Endothelial cell (in vitro differentiated cells): ENCODE measurements at places on chromosomes 6 and 20.

- peak; percentile 70 for DNase-seq
Observed at GRCh38 chr6:27684264-27685211, 211.6 kb upstream of the ZNF184 start.

- no peak for DNase-seq
Observed at GRCh38 chr6:15389084-15389764, 143.4 kb downstream of the JARID2 start.

DNA sequence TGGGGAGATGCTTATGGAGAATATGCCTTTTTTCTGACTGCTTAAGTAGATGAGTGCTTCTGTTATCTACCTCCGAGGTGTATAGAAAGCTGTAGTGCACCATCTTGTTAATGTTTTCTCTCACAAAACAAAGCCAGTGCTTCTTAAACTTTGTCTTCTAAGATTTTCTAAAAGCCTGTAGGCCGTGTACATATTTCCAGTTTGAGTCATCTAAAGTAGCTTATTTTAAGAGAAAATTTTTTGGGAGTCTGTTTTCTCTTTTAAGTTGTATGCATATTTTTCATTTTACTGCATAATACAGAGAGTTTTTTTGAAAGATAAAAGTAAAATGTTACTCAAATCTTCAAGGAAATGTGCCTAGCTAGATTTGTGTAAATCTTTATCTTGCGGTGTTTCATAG lies 151.7 kb downstream of the GRIK2 start:
- DNase-seq, result no peak

DNA sequence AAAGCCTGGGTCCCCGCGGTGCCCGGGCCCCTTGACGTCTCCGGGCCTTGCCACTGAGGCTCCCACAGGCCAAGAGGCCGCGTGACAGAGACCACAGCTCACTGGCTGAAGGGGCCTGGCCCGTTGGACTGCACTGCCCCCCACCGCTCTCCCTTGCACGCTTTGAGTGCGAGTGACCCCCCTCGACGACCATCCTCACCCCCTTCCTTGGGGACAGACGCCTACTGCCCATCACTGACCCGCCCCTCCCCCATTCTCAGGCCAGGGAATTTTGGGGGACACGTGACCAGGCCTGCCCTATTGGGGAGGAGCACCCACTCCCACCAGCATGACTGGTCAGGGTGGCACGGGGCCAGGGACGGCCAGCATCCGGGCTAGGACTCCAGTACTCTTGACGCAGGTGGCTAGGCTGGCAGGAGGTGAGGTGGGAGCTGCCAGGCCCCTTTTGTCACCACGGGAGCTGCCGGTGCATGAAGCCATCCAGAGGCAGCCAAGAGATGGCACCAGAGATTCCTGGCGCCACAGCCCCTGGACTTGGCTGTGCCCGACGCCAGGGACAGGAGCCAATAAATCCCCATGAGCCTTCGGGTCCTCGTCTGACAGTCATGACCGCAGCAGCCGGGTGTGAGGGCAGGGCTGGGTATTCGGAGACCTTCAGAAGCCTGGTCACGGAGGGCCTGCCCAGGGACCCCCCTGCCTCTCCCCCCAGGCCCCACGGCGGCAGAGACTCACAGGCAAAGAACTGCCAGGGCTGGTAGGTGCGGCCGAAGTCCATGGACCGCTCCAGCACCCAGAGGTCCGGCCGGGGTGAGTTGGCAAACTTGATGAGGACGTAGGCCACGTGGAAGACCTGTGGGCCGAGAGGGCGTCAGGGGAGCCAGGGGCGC lies 14.5 kb downstream of the LAMA5 start:
- DNase-seq, result no peak

GRCh38 chr6:37176268-37177076 lies 6.5 kb downstream of the PIM1 start:
- DNase-seq, result no peak

GRCh38 chr6:30720738-30721197 lies 616 bp downstream of the TUBB start:
- peak; percentile 56 for DNase-seq

- no peak for DNase-seq
Observed at GRCh38 chr6:33718713-33719112, 7.2 kb upstream of the UQCC2 start.

DNA sequence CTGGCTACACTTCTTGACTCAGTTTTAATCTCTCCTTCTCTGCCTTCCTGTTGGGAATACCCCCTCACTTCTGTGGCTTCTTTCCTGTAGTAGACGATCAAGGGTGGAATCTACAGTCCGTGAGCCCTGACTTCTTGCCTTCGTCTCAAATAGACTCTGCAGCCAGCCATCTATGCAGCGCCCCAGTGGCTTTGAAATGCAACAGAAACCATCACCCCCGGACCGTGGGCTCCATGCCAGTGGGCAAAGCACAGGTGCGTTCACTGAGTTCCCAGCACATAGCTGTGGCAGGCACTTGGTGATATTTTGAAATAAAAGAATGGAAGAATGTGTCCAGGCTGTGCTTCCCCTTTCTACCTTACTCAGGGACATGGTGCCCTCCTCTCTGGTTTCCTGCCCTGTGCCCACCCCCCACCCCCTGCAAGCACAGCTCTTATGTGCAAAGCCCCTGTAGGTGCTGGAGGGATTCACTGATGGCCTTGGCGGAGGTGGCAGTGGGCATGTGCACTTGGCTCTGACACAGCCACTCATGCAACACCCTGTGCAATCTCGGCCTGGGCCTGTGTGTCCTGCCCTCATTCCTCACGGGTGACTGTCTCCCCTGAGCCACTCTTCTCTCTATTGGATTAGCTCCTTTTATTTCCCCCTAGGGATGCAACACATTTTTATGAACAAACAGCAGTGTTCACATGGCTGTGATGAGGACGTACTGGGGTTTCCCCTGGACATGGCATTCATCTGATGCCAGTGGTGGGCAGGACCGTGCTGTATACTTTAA lies 5.5 kb upstream of the CDSN start:
- DNase-seq, result no peak

- DNase-seq, result no peak
Observed at GRCh38 chr6:170032197-170032596, 258.7 kb downstream of the DLL1 start.

DNA sequence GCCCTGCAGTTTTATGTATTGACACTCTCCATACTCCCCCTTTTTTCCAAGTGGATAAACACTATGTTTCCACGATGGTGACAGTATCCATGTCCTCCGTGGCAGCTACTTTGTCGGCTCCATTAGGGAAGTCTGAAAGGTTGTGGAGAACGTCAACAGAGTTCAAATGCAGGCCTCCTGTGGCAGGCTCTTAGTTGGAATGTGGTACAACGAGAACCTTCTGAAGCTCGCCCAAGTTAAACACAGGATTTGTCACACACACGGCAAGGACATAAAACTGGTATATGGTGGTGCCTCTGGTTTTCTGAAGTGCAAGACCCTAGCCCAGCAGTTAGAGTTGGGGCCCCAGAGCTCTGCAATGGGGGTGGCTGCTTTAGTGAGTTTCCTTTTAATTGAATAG lies 187.0 kb upstream of the TAB2 start:
- no peak for DNase-seq

GRCh38 chr6:86728976-86729375 lies 208.4 kb upstream of the HTR1E start:
- DNase-seq, result no peak

GRCh38 chr6:15887491-15888461 lies 224.9 kb upstream of the DTNBP1 start:
- no peak for DNase-seq

DNA sequence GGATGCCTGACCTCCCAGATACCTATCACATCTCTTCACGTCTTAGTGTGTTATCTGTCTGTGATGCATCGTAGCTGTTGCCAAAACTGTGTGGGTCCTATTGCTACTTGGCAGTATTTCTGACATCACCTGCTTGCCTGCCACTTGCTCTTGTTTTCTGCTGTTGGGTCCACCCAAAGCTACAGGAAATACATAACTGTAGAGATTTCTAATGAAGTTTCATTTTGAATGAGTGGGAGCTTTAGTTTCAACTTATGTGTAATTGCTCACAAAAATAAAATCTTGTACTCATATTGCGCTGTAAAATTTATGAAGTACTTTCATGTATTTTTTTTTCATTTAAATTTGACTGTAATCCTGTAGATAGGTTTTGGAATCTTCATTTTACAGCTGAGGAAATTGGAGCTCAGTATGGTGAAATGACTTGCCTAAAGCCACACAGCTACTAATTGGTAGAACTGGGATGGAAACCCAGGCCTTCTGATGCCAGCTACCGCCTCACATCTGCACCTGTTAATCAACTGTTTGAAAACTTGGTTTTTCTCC lies 113.6 kb upstream of the MAN1A1 start:
- DNase-seq, result no peak

DNA sequence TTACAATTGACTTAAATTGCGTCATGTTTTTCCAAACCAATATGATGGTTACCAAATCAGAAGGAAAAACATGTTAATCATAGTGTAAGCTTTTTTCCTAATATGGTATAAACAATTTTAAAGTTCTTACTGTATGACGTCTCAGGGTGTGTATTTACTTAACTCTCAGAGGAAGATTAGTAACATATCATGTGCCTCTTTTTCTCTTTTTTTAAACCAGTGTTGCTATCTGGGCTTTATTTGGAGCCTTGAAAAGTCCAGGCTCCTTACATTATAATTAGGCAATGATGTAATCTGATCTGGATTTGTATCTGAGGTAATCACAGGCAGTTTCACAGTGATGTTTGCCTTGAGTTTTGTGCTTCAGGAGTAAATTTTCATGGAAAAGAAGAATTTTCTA lies 20.4 kb upstream of the RAB23 start:
- no peak for DNase-seq

DNA sequence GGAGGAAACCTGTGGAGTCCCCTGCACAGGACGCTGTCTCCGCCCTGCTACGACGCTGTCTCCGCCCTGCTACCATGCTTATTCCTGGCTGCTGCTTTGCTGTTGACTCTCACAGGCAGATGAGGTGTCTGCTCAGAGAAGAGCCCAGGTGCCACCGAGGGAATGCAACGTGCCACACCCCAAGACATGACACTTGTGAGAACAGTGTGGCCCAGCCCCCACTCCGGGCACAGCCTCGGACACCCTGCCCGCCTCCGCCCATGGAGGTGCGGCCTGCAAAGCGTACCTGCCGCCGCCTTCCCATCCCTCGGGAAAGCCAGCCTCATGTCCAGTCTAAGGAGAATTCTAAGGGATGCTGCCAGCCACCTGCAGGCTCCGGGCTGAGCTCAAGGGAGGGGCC lies 15.6 kb upstream of the MRGBP start:
- no peak for DNase-seq

DNA sequence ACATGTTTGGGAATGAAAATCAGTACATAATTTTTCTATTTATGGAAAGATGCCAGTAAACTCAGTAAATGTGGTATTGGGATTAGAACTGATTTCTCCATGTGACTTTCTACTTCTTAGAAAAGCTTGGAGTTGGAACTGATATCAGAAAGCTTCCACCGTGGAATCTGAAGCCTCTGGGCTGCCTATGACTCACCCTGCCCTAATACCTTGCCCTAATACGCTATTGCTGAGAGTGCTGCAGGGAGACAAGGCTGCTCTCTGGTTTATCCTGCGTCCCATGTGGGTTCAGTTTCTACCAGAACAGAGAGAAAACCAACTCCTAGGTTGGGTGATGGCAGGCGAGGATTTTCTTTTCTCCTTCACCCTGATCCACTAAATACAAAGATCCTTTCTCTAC lies 3.3 kb upstream of the STMND1 start:
- no peak for DNase-seq
